Dermis microvascular lymphatic vessel endothelial cell (primary cell): ENCODE measurements at places on chromosomes 13 and 19. TPM values are rescaled to one million over a fixed set of nuclear protein-coding genes. Genes with fewer than 3 reads are reported as not detected.

DNA sequence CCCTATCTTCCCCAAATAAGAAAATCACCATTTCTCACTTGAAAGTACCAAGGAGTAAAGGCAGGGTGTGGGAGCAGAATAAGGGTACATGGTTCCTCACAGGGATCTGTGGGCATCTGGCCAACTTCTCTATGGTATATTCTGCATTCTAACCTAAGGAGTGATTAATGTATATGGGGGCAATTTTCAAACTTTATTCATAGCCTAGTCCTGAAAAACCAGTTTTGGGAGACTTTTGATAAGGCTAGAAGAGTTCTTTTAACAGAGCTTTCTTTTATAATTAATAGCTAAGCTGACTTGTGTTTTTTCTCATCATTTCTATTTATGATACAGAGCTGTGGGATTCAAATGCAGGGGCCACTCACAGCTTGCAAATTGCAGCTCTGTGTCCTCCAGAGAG, 852 bp downstream of the SCEL start:
- no peak for DNase-seq

- DNase-seq, result peak; percentile 63
These were observed 614.8 kb downstream of the DACH1 start for GRCh38 chr13:71252184-71252704.

DNA sequence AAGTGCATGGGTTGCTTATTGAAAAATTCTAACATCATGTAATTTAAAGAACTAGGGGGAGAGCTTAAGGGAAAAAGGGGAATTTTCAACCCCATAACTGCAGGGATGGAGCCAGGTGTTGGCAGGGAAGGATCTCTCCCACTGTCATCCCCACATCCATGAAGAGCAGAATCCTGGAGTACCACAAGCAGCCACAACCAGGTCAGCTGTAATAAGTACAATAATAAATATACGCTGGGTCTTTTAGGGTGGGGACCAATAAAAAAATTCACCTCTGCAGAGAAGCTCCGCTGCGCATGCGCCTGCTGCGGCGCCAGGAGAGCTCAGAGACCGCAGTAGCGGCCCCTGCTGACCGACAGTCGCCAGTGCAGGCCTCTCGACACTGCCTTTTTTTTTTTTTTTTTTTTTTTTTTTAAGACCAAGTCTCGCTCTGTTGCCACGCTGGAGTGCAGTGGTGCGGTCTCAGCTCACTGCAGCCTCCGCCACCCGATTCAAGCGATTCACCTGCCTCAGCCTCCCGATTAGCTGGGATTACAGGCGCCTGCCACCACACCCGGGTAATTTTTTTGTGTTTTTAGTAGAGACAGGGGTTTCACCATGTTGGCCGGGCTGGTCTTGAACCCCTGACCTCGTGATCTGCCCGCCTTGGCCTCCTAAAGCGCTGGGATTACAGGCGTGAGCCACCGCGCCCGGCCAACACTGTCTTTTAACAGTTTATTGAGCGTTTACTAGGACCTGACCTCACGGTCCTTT, 2.5 kb upstream of the EEF2 start:
- peak; percentile 81 for DNase-seq

DNA sequence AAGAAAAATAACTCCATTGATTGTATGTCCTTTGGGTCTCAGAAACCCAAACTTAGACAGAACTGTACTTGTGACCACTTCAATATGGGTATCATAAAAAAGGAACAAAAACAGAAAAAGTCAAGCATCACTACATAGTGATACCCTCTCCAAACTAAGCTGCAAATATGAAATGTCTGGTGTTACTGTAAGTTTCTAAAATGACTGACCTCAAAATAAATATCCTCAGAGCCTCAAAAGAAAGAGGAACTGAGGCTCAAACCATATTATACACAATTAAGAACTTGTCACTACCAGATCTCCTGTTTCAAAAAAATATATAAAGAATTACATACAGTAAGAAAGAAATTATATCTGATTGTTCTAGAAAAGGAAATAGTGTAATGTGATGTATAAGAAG, 787.9 kb upstream of the KLHL1 start:
- DNase-seq, result no peak

Gene ACP7
- total RNA-seq, result not detected in 2 replicates

Gene RNF225
- total RNA-seq, result not detected in 2 replicates
